Stimulated activated CD8-positive, alpha-beta memory T cell treated with anti-CD3 and anti-CD28 coated beads, Interleukin-2, amount 100 ng/mL, for 1 hour (primary cell): ENCODE measurements at places on chromosomes 5 and 9.

- no peak for DNase-seq
Observed at GRCh38 chr5:115477581-115477980, 67.0 kb downstream of the FEM1C start.

DNA sequence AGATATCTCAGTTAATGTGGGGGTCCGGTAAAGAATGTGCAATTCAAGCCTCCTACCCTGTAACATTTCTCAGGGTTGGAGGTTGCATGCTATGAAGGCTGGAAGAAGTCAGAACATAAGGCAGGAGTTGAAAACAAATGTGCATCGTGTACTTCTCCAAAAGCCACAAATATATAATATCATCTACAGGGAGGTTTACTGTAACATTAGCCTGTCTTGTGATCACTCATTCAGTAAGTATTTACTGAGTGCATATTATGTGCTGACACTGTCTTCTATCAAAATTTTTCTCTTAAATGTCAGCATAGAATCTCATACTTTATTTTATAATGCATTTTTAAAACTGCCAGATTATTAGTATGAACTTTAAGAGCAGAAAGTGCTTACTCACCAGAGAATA lies 105.6 kb upstream of the ZNF366 start:
- no peak for DNase-seq

DNA sequence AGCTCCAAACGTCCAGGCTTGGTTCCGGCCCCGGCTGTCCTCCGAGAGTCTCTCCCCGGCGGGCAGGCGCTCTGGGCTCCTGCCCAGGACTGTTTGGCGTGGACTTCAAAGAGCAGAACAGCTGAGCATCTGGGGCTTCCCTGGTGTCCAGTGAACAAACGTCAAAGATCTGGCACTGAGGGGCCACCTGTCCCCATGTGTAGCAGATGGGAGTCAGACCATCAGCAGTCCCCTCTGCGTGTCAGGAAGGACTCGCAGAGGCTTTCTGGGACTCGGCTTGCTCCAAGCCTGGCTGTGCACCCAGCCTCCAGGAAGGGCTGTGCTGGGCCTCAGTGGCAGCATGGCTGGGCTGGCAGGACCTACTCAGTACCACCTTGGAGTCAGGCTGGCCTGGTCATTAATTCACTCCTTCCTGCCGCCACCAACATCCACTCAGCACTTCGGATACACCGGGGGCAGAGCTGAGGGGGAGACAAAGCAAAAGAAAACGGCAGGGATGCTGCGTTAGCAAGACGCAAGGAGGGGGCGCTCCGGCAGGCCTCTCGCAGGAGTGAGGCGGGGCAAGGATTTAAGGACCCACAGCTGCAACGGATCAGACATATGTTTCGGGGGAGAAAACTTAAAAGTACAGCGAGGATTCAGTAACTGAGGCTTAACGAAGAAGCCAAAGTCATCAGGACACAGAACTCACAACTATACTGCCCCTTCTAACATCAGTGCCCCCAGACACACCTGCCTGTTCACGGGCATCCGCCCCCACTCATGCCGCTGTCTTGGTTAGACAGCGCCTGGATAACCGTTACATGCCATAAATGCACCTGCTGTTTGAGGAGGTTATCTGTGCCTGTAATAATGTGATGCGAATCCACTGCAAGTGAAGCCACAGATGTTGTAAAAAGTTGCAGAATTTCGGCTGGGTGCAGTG lies 164.5 kb upstream of the PHYKPL start:
- no peak for DNase-seq

DNA sequence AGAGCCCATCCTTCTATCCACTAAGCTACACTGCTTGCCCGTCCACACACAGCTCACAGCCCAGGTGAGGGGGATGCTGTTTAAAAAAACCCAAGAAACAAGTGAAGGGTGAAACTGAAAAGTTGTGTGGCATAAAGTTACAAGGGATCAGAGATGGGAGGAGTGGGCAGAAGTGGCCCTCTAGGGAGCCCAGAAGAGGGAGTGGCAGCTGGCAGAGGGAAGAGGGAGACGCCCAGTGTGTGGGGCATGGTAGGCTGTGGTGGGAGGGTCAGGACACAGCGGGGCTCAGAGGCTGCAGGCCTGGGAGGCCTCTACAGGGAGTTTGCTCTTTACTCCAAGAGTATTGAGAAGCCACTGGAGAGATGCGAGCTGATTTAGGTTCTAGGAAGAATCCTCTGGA lies 30.1 kb upstream of the HRH2 start:
- no peak for DNase-seq

- no peak for DNase-seq
Observed at GRCh38 chr9:94700445-94700844, 26.1 kb upstream of the AOPEP start.

DNA sequence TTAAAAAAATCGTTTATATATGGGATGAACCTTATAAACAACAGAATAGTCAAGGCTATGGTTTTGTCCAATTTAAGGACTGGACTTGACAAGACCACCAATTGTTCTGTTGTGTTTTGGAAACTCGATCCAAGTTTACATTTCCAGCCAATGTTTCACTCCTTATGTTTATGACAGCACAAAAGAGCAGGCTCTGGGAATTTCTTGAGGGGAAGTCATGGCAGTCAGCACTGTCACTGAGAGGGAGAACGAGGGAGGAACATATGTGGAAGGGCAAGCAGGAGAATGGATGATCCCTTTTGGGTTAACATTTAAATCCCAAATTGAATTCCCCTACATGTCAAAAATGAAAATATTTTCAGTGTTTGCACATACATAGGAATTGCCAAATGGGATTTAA lies 292.5 kb downstream of the MARCHF11 start:
- no peak for DNase-seq

GRCh38 chr9:69809304-69809863 lies 11.2 kb upstream of the CFAP95 start:
- DNase-seq = no peak

DNA sequence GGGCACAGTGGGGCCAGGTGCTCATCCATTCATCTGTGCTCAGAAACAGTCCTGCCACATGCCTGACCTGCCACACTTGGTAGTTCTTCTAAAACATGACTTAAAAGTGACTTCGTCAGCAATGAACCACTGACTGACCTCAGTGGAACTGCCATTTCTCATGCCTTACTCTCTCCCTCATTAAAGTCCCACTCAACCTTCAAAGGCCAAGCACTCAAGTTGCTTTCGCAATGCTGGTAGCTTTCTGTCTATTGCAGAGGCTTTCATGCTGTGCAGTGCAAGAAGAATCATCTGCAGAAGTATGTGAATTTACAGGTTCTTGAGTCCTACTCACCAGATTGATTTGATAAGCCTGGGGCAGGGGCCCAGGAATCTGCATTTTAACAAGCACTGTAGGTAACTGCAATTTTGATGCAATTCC lies 23.9 kb downstream of the B4GALT1 start:
- no peak for DNase-seq

GRCh38 chr9:4850603-4851310 lies 58.0 kb downstream of the RCL1 start:
- DNase-seq = no peak

DNA sequence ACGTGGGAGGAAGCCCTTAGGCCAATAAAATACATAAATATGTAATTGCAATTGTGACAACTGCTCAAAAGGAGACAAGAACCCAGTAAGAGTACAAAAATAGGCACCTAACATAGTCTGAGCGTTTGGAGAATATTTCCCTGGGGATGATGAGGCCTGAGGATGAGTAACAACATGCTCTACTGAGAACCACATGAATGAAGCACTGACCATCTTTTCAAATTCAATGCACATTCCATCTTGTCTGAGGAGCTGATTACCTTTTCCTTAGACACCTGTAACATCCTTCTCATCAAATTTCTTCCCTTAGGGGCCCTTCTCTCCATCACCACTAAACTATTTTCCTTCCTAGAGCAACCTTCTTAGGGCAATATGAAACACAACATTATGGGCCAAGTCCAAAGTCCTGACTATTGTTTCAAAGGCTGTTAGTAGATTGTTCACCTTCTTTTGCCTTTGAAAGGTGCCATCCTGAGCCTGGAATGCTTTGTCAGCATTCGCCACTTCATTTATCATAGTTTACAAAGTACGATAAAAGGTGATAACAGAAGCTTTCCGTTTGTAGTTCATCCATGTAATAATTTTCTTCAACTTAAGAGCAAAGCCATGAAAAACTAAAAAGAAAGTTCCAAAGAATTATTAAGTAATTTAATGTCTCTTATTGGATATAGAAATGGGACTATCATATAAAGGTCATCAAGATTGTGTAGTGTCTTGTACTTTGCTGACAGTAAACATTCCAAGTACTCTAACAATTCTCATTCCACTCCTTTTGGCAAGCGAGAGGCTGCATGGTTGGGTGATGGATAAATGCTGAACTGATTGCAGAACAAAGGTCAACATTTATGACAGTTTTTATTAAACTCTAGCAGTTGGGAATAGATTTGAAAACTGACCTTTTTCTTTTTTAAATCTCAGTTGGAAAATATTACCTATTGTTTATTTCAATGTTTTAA lies 471.3 kb downstream of the PDE4D start:
- no peak for DNase-seq

DNA sequence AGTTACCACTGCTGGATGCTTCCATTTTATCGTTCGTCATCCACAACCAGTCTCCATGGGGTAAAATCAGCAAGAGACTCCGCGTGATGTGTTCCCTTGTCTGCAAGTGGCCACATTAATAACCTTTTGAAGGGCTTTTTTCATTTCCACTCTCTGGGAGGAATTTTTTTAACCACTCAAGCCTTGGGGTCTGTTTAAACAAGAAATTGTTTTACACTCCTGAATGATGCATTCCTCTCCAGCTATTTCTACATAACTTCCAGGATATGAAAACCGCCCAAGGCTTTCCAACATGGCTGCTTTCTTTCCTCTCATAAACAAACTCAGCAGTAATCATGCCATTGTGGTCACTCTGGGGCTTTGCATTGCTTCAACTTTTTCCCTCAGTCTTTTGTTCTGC lies 217.2 kb upstream of the DAPK1 start:
- no peak for DNase-seq

- no peak for DNase-seq
Observed at GRCh38 chr5:98977723-98978122, 48.9 kb upstream of the CHD1 start.

DNA sequence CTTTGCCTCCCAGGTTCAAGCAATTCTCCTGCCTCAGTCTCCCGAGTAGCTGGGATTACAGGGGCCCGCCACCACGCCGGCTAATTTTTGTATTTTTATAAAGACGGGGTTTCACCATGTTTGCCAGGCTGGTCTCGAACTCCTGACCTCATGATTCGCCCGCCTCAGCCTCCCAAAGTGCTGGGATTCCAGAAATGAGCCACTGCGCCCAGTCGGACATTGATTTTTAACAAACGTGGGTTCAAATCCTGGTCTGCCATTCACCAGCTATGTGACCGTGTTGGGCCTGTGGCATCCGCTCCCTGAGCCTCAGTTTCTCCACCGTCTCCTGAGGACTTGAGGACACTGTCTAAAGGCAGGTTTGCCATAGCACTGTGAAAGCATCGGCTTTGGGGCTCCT lies 41.8 kb upstream of the NEK6 start:
- no peak for DNase-seq

DNA sequence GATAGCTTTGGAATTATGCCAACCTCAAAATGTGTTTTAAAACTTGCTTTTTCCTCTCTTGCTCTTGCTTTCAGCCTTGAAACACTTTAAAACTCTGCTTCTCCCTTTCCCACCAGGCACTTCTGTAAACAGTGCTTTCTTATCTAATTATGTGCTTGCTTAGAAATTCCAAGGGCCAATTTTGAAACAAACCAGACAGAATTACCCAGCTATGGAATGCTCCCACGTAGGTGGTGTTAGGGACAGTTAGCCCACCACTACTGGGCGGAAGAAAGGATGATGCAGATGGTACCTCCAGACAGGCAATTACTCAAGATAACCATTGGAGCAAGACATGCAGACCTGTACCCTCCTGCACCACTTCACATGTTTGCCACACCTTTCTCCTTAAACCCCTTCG lies 523.0 kb upstream of the PTPRD start:
- DNase-seq = no peak

DNA sequence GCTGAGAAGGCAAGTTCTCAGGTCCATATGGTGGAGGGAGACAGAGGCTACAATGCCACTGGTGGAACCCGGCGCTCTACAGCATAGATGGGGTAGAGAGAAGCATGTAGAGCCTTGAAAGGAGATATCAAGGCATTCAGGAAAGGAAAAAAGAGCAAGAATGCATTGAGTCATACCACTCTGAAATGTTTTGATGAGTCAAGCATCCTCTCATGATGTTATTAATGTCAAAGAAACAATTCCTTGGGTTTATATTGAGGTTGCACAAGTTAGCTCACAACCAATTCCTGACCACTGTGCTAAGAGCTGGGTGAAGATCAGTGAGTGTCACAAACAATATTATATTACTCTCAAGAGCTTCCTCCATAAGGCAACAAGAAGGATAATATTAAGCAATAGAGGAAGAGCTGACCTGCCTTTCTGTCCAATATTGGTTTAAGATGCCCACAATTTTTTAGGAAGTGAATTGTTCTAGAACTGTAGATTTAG lies 178.0 kb downstream of the RFK start:
- DNase-seq = no peak

DNA sequence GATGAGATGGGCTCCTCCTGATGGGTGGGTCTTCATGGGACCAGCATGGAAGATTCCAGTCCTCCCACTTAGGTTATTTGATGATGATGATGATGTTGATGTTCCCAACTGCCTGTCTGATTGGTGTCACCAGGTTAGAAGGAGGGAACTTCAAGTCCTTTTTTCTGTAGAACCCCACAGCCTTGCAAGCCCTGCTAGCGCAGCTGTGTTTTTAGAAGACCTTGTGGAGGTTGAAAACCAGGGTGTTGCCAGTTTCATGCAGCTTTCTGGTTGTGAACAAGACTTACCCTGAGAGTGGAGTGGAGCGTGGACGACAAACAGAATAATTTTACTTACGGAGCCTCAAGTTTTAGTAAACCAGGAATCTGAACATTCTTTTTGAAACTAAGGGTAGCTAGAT lies 83.0 kb downstream of the TRIO start:
- no peak for DNase-seq

- DNase-seq = no peak
Observed at GRCh38 chr9:77588271-77588937, 59.7 kb downstream of the GNA14 start.

GRCh38 chr5:2184026-2184366 lies 301.3 kb upstream of the IRX4 start:
- no peak for DNase-seq

DNA sequence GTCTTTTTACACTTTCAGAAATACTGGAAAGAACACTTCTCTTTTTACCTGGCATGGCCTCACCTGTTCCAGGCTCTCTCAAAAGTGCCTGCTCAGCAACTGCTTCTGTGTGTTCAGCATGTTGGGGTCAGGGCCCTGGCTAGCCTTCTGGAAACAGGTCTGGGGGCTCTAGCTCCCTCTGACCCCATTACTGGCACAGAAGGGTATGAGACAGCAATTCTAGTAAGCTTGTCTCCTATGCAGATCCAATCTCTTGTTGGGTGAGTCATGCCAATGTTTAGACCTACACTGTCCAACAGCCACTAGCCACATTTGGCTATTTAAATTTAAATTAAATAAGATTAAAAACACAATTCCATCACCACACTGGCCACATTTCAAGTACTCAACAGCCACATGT lies 80.8 kb downstream of the MAPKAP1 start:
- DNase-seq = no peak

GRCh38 chr5:1522601-1523479 lies 920 bp downstream of the LPCAT1 start:
- no peak for DNase-seq

GRCh38 chr9:71743217-71743705 lies 25.1 kb downstream of the CEMIP2 start:
- no peak for DNase-seq

- no peak for DNase-seq
Observed at GRCh38 chr9:130430734-130431535, 13.8 kb upstream of the ASS1 start.

- DNase-seq = no peak
Observed at GRCh38 chr5:82662340-82662739, 384.2 kb upstream of the RPS23 start.

GRCh38 chr5:149424371-149425315 lies 45.6 kb upstream of the IL17B start:
- DNase-seq = no peak
